ENCODE measurements at places on chromosomes 3 and 15. TPM values are rescaled to one million over a fixed set of nuclear protein-coding genes. Genes with fewer than 3 reads are reported as not detected.

Gene GNAT1
- total RNA-seq, result not detected

Gene CLDN16
- total RNA-seq, result 2.5 TPM

Gene TNNC1
- total RNA-seq, result not detected

Gene PLCH1
- total RNA-seq, result not detected

GRCh38 chr3:132785292-132785691 lies 63.1 kb upstream of the NPHP3 start:
- DNase-seq, result no peak

DNA sequence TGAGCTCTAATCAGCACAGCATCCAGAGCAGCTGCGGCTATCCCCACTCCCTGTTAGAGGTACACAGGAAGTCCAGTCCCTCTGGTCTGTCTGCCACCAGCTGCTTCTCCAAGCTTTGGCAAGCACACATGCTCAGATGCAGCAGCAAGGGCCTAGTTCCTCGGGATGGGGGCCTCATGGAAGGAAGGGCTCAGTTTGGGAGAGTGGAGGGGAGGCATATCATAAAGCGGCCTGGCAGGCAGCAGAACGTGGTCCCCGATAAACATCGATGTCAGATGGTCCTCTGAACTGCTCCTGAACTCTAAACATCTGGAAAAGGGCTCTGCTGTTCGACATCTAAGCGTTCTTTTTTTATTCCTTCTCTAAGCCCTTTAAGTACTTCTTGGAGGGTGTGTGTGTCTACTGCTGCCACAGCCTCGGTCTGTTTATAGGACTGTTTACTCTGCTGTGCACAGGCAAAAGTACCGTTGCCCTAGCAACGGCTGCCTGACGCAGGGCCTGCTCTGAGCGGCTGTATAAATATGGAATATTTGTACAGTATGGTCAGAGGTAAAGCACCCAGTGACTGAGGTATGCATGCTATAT lies 74.6 kb downstream of the PRICKLE2 start:
- no peak for DNase-seq

DNA sequence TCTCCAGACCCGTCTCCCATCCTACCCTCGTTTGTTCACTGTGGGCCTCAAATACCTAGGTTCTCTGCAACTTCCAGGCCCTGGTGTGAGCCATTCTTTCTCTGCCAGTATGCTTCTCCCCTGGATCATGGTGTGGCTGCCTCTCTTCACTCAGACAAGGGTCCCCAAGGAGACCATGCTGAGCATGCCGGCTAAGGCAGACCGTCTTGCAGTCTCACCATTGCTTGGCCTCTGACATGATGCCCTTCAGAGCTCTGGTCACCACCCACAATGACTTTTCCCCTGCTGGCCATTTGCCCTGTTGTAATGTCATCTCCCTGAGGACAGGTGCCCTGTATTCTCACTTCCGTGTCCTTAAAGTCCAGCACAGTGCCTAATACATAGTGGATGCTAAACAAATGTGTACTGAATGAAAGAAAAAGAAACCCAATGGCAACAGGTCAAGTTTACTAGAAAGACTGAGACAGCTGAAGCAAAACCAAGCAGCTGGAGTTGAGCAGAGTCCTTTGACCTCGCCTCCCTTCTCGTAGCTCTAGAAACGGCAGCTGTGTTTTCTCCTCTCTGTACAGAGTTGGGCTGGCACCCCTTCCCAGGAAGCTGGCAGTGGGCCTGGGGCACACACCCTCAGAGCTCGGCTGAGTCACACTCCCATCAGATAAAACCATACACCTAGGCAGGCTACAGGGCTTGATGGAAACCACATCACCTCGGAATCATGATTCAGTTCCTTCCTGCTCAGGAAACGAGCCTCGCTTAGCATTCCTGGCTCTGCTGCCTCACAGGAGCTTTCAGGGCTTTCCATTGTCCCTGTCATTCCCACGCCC lies 8.6 kb downstream of the TLR9 start:
- DNase-seq, result peak; percentile 94

DNA sequence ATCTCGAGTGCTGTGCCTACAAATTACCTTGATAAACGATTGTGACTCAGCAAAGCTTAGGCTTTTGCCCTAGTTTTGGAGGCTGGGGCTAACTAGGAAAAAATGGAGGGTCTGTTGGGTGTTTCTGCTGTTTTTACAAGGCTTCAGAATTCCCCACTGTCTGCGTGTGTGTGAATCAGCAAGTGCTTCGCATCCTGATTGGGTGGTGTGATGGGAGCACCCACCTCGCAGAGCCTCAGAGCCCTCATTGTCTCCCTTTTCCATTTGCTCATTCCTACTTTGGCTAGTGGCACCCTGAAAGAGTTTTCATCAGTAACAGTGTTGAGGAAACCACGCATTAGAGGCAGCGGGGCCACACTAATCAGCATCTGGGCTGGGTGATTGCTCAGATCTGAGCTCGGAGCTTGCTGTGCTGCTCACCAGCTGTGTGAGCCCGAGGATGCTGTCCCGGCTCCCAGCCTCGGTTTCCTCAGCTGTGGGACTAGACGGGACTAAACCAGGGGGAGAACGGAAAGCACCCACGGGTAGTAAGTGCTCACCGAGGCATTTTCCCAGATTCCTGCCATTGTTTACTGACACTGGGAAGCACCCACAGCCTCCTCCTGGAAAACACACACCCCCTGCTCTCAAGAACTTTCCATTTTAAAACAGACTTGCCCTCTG lies 40.6 kb downstream of the GOLGA8S start:
- DNase-seq, result no peak

GRCh38 chr15:40428185-40428584 lies 12.6 kb upstream of the BAHD1 start:
- DNase-seq, result no peak

GRCh38 chr3:138799822-138800221 lies 34.9 kb downstream of the PIK3CB start:
- DNase-seq, result no peak

DNA sequence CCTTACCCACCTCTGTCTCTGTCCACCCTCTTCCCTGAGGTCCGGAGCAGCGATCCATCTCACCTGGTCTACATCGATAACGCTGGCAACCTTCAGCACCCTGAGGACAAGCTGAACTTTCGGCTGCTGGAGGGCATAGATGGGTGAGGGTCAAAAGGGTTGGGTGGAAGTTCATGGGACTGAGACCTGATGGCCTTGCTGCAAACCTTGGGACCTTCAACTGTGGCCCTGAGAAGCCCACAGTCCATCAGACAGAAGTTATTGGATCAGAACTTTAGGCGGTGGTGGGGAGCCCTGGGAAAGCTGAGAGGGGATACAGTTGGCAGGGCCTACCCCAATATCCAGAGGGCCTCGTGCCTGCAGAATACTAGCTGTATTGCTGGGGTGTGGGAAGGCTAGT lies 50.5 kb downstream of the POMGNT2 start:
- no peak for DNase-seq

DNA sequence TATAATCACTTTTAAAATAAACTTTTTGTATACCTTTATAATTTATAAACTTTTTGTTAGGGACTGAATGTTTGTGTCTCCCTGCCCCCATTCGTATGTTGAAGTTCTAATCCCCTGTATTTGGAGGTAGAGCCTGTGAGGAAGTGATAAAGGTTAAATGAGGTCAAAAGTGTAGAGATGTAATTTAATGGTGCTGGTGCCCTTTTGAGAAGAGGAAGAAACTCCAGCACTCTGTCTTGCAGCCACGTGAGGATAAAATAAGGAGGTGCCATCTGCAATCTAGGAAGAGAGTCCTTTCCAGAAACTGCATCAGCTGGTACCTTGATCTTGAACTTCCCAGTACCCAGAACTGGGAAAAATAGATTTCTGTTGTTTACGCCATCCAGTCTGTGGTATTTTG lies 106.1 kb upstream of the RGMA start:
- DNase-seq, result no peak

- DNase-seq, result no peak
Measured at GRCh38 chr3:11655196-11655928, 11.6 kb upstream of the VGLL4 start.

GRCh38 chr3:150737874-150738679 lies 24.9 kb downstream of the SIAH2 start:
- DNase-seq, result no peak

Measured in glomerular endothelial cell (primary cell).